ENCODE measurements at places on chromosomes 12 and 14. TPM values are rescaled to one million over a fixed set of nuclear protein-coding genes. Genes with fewer than 3 reads are reported as not detected.

The DENND5B gene
- 18.7 TPM for total RNA-seq

The ZDHHC22 gene
- not detected for total RNA-seq

The CLEC2B gene
- not detected for total RNA-seq

DNA sequence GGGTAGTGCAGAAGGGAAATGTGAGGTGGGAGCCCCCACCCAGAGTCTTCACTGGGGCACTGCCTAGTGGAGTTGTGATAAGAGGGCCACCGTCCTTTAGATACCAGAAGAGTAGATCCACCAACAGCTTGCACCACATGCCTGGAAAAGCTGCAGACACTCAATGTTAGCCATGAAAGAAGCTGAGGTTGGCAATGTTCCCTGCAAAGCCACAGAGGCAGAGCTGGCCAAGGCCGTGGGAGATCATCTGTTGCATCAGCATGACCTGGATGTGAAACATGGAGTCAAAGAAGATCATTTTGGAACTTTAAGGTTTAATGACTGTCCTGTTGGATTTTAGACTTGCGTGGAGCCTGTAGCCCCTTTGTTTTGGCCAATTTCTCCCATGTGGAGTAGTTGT is 468.4 kb upstream of the FOXG1 start:
- H3K4me3 ChIP-seq: no peak overlapping the region
- no peaks in the 10 kb centered on the region for H3K4me1 ChIP-seq
- H3K27me3 ChIP-seq: no peaks in the 10 kb centered on the region

- no peak overlapping the region for H3K27ac ChIP-seq
- H3K27me3 ChIP-seq: no peaks in the 10 kb centered on the region
- no peaks in the 10 kb centered on the region for H3K36me3 ChIP-seq
- no peak for DNase-seq
- H3K4me1 ChIP-seq: no peaks in the 10 kb centered on the region
Observed at GRCh38 chr12:119024356-119024755, 43.0 kb downstream of the SRRM4 start.

DNA sequence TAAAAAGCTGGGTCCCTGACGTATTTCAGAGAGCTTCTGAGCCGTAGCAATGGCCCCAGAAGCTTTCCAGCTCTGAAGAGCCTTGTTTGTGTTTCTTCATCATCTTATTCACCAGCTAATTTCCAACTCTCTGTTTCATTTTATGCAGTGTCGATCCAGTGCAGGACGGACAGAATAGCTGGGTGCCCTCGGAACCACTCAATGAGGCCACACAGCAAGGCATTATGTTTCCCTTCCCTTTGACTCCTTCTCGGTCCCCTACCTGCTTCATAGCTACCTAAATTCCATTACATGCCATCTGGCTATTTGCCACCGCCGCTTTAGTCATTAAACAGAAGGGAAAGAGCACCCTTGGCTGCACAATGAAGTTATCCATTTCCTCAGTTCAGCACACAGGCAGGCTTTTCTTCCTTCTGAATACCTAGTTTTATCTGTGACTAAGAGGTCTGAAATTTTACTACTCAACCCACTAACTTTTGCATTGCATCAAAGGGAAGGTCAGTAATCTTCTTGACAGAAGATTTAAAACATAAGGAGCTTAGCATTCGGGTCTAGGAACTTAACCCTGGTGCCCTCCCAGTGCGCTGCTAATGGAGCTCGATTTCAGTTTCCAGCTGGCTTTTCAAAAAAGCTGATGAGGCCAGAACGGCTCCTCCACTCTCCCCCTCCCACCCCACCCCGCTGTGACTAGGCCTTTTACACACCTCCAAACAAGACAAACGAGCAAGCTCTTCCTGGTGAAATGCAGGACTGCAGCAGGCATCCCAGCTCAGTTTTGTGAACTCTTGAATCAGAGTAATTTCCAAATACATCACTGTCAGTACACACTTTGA is 176.8 kb downstream of the GXYLT1 start:
- no peaks in the 10 kb centered on the region for H3K27me3 ChIP-seq
- no peak overlapping the region for H3K4me3 ChIP-seq
- H3K4me1 ChIP-seq: no peaks in the 10 kb centered on the region
- no peaks in the 10 kb centered on the region for H3K36me3 ChIP-seq
- no peak overlapping the region for H3K27ac ChIP-seq
- no peak for DNase-seq

- no peaks in the 10 kb centered on the region for H3K4me1 ChIP-seq
- H3K36me3 ChIP-seq: no peaks in the 10 kb centered on the region
- DNase-seq: no peak
- no peak overlapping the region for H3K4me3 ChIP-seq
- no peak overlapping the region for H3K27ac ChIP-seq
Observed at GRCh38 chr12:89183985-89184435, 168.3 kb downstream of the DUSP6 start.

GRCh38 chr14:29536886-29537511 is 390.6 kb downstream of the PRKD1 start:
- no peak overlapping the region for H3K4me3 ChIP-seq
- no peak overlapping the region for H3K27ac ChIP-seq
- peak; percentile 25 for DNase-seq

DNA sequence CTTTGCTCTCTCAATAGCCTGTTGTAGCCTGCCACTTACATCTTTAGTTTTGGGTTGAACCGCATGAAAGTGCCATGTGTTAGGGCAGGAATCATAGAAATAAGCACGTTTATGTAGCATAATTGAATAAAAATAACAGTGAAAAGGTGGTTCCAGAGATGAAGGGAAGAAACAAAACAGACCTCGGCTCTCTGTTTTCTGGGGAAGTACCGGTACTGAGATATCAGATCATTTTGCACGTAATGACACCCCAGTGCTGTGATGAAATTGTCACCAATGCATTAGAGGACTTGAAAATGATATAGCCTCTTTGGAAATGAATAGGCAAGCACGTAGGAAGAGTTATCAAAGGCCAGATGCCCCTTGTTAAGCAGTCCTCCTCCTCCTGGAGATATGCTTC is 42.5 kb upstream of the DLK1 start:
- no peaks in the 10 kb centered on the region for H3K27me3 ChIP-seq
- no peaks in the 10 kb centered on the region for H3K36me3 ChIP-seq
- no peak overlapping the region for H3K27ac ChIP-seq
- no peak for DNase-seq
- H3K4me3 ChIP-seq: no peak overlapping the region
- H3K4me1 ChIP-seq: peaks cover 70% of the 10 kb centered on the region

DNA sequence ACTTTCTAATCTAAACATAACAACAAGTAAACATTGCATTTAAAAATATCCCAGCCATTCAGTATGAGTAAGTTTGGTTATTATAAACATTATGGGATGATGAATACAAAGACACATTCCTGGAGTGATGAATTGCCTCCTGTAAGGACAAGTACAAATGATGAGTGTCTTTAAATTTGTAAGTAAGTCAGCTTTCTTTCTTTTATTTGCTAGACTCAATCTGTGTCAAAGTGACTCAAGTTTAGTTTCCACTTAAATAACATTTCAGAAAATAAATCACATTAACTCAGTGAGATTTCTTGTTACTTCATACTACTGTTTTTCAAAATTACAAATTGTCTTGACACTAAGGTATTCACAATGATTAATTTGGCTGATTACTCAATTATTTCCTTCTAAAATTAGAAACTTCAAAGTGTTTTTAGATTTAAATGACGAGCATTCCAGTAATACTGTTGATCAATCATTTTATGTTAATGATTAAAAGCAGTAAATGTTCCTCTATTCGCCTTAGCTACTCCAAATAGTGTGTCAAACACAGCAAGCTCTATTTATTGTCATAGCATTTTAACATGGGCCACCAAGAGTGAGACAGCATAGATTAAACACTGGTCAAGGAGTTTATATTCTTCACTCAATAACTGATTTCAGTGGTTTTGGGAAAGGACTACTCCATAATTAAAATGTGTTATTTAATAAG is 658.0 kb upstream of the MDGA2 start:
- H3K27me3 ChIP-seq: no peaks in the 10 kb centered on the region
- H3K36me3 ChIP-seq: no peaks in the 10 kb centered on the region
- no peak overlapping the region for H3K4me3 ChIP-seq
- no peaks in the 10 kb centered on the region for H3K4me1 ChIP-seq
- DNase-seq: no peak
- H3K27ac ChIP-seq: no peak overlapping the region

GRCh38 chr12:39406262-39406661 is 36.7 kb downstream of the KIF21A start:
- no peaks in the 10 kb centered on the region for H3K36me3 ChIP-seq
- no peak for DNase-seq
- H3K27ac ChIP-seq: no peak overlapping the region
- no peaks in the 10 kb centered on the region for H3K27me3 ChIP-seq
- H3K4me3 ChIP-seq: no peak overlapping the region

- no peak overlapping the region for H3K4me3 ChIP-seq
- H3K27me3 ChIP-seq: no peaks in the 10 kb centered on the region
- H3K27ac ChIP-seq: no peak overlapping the region
- H3K4me1 ChIP-seq: peaks cover 54% of the 10 kb centered on the region
- no peaks in the 10 kb centered on the region for H3K36me3 ChIP-seq
- no peak for DNase-seq
Observed at GRCh38 chr14:93163564-93163963, 21.1 kb downstream of the MOAP1 start.
